ENCODE measurements at places on chromosomes 7 and 10.
A peak's percentile ranks its signal among the peaks of the same experiment; 100 is the strongest.

- no peak for DNase-seq
These were observed 283.5 kb upstream of the ADARB2 start for GRCh38 chr10:2020836-2021235.

GRCh38 chr10:110355141-110355831 lies 50.6 kb upstream of the SMNDC1 start:
- peak; percentile 49 for DNase-seq

GRCh38 chr7:1560620-1561031 lies 4.6 kb upstream of the TMEM184A start:
- no peak for DNase-seq

- no peak for DNase-seq
These were observed 15.1 kb upstream of the CDH23 start for GRCh38 chr10:71381611-71382010.

GRCh38 chr10:124578231-124579010 lies 116.8 kb downstream of the LHPP start:
- DNase-seq: no peak

GRCh38 chr7:12269100-12269895 lies 58.2 kb downstream of the TMEM106B start:
- DNase-seq: no peak

- no peak for DNase-seq
These were observed 126.6 kb downstream of the CCDC71L start for GRCh38 chr7:106534271-106534846.

GRCh38 chr10:97570789-97571471 lies 1.6 kb upstream of the ANKRD2 start:
- no peak for DNase-seq

GRCh38 chr7:1254281-1255079 lies 21.8 kb downstream of the UNCX start:
- DNase-seq: no peak
